ENCODE measurements at places on chromosomes 13 and 19. TPM values are rescaled to one million over a fixed set of nuclear protein-coding genes. Genes with fewer than 3 reads are reported as not detected.

Gene HCN2
- 0.32 TPM for polyA plus RNA-seq

Gene FCAR
- 0.27 TPM for polyA plus RNA-seq

Gene TUBA3C
- not detected for polyA plus RNA-seq

Gene GDF15
- 4.2 TPM for polyA plus RNA-seq

Gene CYP4F12
- polyA plus RNA-seq = 1.1 TPM

Gene PRTN3
- polyA plus RNA-seq = 0.67 TPM
